ENCODE measurements at places on chromosomes 7 and 10. TPM values are rescaled to one million over a fixed set of nuclear protein-coding genes. Genes with fewer than 3 reads are reported as not detected.

The SLC39A12 gene
- not detected for polyA plus RNA-seq

DNA sequence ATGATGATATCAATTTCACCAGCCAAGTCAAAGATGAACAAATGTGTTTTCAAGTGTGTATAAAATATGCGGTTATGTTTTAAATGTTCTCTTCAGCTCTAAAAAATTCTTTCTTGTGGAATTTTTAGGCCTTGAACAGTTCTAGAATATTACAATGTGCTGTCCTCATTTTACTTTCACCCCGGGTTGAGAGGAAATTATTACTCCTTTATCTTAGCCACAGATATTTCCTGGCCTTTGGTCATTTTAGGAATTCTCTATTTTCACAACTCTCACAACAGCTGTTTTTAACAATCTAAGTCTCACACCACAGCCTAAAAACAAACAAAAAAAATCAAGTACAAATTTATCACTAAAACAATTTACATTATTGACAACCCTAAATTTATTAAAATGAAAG is 112.2 kb upstream of the HGF start:
- no peak for DNase-seq

DNA sequence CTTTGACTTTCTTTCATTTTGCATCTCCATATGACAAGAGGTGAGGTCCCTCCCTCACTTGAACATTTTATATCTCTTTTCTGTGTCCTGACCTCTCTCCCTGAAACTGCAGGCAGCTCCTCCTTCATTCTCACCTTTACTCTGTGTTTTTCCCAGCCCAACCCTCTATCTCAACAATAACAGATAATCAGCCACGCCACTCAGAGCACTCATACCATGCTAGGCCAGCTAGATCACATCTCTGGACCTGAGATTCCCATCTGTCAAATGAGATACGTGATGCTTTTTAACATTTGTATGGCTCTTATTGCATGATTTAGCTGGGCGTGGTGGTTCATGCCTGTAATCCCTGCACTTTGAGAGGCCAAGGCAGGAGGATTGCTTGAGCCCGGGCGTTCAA is 63.1 kb upstream of the PDCD4 start:
- DNase-seq, result no peak

GRCh38 chr7:23347682-23348180 is 48.6 kb downstream of the MALSU1 start:
- DNase-seq, result no peak

GRCh38 chr10:112945811-112946210 is 4.2 kb upstream of the TCF7L2 start:
- DNase-seq, result no peak

- DNase-seq, result no peak
Observed at GRCh38 chr10:49113741-49114141, 1.6 kb downstream of the VSTM4 start.

- no peak for DNase-seq
Observed at GRCh38 chr7:37899712-37900247, 16.8 kb downstream of the SFRP4 start.

GRCh38 chr7:1175967-1176851 is 16.2 kb upstream of the ZFAND2A start:
- DNase-seq, result peak; percentile 71

- DNase-seq, result peak; percentile 48
Observed at GRCh38 chr7:18541181-18541870, 45.8 kb downstream of the HDAC9 start.

DNA sequence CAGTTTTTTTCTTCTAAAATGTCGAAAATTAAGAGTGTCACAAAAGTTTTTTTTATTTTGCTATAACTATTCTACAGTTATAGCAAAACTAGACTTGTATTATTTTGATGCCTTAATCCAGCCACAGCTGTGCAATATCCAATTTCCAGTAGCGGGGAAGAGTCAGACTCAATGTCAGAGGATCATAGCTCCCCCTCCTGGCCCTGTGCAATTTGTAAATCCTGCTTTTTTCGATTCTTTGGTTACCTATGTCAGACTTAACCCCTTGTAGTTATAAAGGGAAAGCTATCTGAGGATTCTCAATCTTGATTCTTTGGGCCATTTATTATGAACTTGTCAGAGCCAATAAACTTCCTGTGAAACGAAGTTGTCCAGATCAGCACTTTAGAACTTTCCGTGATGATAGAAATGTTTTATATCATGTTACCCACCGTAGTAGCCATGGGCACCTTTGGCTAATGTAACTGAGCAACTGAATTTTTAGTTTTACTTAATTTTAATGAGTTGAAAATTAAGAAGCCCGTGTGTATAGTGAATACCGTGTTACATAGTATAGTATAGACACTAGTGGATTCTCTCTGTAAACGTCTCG is 87.7 kb upstream of the PRKCQ start:
- peak; percentile 62 for DNase-seq

- no peak for DNase-seq
Observed at GRCh38 chr10:133128126-133129070, 31.6 kb upstream of the KNDC1 start.

- no peak for DNase-seq
Observed at GRCh38 chr10:45461034-45461433, 87.0 kb downstream of the ALOX5 start.

The INSYN2A gene
- 0.65 TPM for polyA plus RNA-seq

DNA sequence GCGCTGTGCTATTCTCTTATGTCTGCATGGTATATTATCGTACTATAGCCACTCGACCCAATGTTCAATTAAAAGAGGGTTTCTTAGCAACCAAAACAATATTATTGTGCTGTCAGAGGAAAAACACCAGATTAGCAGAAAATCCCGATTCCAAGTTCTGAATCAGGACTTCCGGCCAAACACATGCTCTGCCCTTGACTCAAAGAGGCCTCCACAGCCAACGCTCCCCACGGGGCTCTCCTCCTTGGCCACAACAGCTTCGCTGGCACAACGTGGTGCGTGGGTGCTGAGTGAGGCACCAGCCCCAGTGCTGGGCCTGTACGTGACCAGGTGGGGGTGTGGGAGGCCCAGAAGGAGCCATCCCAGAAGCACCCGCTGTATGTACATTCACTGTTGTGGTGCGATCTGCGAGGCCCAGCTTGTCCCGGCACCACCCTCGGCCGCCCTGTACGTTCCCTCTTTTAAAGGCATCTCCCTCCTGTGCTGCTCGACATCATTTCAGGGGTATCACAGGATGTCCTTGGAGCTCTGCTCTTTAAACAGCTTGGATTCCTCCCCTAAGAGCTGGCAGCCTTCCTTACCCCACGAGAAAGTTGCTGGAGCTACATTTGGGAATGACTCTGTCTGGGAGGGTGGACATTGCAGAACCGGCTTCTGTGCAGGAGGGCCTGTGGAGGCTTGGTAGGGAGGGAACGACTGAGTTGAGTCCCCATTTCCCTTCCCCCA is 736.2 kb downstream of the PARD3 start:
- peak; percentile 63 for DNase-seq

GRCh38 chr7:35753761-35754603 is 46.9 kb upstream of the SEPTIN7 start:
- no peak for DNase-seq

DNA sequence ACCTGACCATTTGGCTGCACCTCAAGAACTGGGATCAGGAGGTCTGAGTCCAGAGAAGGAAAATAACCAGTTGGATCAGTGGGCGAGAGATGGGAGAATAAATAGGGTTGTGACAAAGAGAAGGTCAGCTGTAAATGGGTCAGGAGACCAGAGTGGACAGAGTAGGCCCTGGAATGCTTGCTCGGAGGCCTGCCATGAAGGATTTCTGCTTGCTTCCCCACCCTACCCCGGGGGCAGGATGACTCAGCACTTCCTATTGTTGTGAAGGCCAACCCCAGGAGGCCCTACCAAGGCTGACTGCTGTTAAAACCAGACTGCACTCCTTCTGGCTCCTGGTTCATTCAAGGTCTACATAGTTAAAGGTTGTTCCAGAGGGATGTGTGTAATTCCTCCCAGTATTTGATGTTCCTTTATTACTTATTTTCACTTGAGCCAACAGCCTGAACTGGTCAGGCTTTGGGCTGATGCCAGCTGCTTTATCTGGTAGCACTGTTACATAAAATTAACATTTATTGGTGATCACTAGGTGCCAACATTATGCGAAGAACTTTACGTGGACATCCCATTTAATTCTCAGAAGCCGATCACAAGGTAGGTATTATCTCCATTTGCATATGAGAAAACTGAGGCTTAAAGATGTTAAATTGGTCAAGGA is 27.3 kb upstream of the IFRD1 start:
- peak; percentile 31 for DNase-seq

GRCh38 chr10:87623191-87623590 is 36.5 kb upstream of the PAPSS2 start:
- no peak for DNase-seq

DNA sequence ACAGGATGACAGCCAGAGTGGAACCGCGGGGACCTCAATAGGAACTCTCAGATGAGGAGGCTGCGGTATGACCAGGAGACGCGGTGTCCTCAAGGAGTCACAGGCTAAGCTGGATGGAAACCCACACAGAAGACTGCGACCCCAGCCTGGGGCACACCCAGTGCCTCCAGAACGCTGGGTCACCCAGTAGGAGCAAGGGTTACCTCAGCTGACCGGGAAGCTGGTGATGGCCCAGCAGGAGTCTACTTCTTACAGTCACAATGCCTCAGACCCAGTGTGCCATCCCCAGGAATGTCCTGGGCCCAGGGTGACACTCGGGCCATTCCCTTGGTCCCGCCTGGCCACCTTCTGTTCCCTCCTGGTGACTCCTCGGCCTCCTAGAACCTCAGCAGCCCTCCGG is 29.9 kb downstream of the CNPY1 start:
- DNase-seq, result no peak

- DNase-seq, result peak; percentile 25
Observed at GRCh38 chr10:129193148-129193547, 273.9 kb upstream of the MGMT start.

GRCh38 chr7:2045559-2046405 is 187.0 kb downstream of the MAD1L1 start:
- DNase-seq, result no peak

The CUBN gene
- polyA plus RNA-seq, result 3.3 TPM

GRCh38 chr7:120400806-120401455 is 128.0 kb downstream of the KCND2 start:
- no peak for DNase-seq

The IGFBP1 gene
- not detected for polyA plus RNA-seq

- DNase-seq, result no peak
Observed at GRCh38 chr7:132980402-132980801, 101.5 kb downstream of the CHCHD3 start.

The EPDR1 gene
- 102 TPM for polyA plus RNA-seq
